Regular cardiac myocyte (primary cell): ENCODE measurements at places on chromosomes 3 and 15. TPM values are rescaled to one million over a fixed set of nuclear protein-coding genes. Genes with fewer than 3 reads are reported as not detected.

TRPC1 gene
- 26.1 and 48.8 TPM in 2 replicates for total RNA-seq

TNFSF10 gene
- total RNA-seq, result 0.96 and 2.3 TPM in 2 replicates

ANKUB1 gene
- not detected in 2 replicates for total RNA-seq

SLC12A8 gene
- 4.0 and 12.4 TPM in 2 replicates for total RNA-seq

SLC22A13 gene
- total RNA-seq, result 0.56 and 0.58 TPM in 2 replicates

CIP2A gene
- total RNA-seq, result 7.0 and 37.6 TPM in 2 replicates

PLD1 gene
- total RNA-seq, result 28.8 and 58.1 TPM in 2 replicates

CA12 gene
- total RNA-seq, result 60.4 and 195 TPM in 2 replicates

WDR76 gene
- 3.9 and 26.1 TPM in 2 replicates for total RNA-seq

SLCO2A1 gene
- total RNA-seq, result under 0.01 and 0.28 TPM in 2 replicates

AHSG gene
- total RNA-seq, result not detected in 2 replicates

KCNMB3 gene
- total RNA-seq, result 0.77 and 0.85 TPM in 2 replicates

POTEB3 gene
- under 0.01 TPM in 1 of 2 replicates, not detected in the other for total RNA-seq

C3orf62 gene
- 0.28 and 0.96 TPM in 2 replicates for total RNA-seq

GPX1 gene
- total RNA-seq, result 125 and 294 TPM in 2 replicates

LIPC gene
- under 0.01 and 0.85 TPM in 2 replicates for total RNA-seq

ZPLD1 gene
- 0.19 and 0.56 TPM in 2 replicates for total RNA-seq

SLC2A2 gene
- total RNA-seq, result not detected in 2 replicates

GPR171 gene
- total RNA-seq, result 0.28 TPM in 1 of 2 replicates, not detected in the other

USP13 gene
- total RNA-seq, result 6.8 and 17.4 TPM in 2 replicates

GLCE gene
- 16.6 and 20.3 TPM in 2 replicates for total RNA-seq

GALNT15 gene
- 4.0 and 27.1 TPM in 2 replicates for total RNA-seq

TMEM266 gene
- total RNA-seq, result not detected in 2 replicates

PTX3 gene
- total RNA-seq, result 1,917 and 2,581 TPM in 2 replicates

NLGN1 gene
- total RNA-seq, result 5.9 and 6.1 TPM in 2 replicates

GOLGA6D gene
- total RNA-seq, result under 0.01 TPM in 1 of 2 replicates, not detected in the other

LRRC34 gene
- total RNA-seq, result 1.1 and 2.9 TPM in 2 replicates

OXSM gene
- total RNA-seq, result 11.1 and 12.4 TPM in 2 replicates

ETV5 gene
- total RNA-seq, result 30.2 and 33.2 TPM in 2 replicates

MB21D2 gene
- 14.7 and 15.0 TPM in 2 replicates for total RNA-seq

HYAL1 gene
- 0.96 and 2.5 TPM in 2 replicates for total RNA-seq
